Activated T-helper 1 cell treated with anti-CD3 and anti-CD28 coated beads, Interleukin-12 subunit alpha, Interleukin-12 subunit beta, Interleukin-2, Interleukin-4 antibody, amounts not matched to agents 30 ng/mL and 10 ng/mL and 1 ng/mL, durations not matched to agents 14 hours and 24 hours and 36 hours (primary cell): ENCODE measurements at places on chromosomes 2 and 18.

DNA sequence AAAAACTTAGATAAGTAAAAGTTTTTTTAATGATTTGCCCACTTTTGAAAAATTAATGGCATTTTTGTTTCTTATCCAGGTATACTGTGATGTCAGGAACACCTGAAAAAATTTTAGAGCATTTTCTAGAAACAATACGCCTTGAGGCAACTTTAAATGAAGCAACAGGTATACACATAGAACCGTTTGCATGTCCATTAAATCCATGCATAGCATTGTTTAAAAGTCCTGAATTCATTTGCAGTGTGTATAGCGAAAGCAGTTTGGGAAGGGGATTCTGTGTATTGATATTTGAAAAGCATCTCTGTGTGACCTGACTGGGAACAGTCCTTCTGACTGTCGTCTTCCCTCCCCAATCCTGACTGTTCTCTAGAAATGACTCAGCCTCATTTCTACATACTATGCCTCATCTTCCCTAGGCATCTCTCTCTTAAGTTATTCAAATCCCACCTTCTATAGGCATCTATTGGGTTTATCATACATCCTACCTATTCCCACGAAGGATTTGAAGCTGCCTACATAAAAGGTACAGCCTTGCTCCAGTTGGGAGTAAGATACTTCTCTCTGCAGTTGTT, 79.2 kb upstream of the MAP3K20 start:
- H3K36me3 ChIP-seq, result no peaks in the 10 kb centered on the region
- H3K27ac ChIP-seq, result no peak overlapping the region
- no peak for DNase-seq
- H3K27me3 ChIP-seq, result peaks cover 5% of the 10 kb centered on the region

DNA sequence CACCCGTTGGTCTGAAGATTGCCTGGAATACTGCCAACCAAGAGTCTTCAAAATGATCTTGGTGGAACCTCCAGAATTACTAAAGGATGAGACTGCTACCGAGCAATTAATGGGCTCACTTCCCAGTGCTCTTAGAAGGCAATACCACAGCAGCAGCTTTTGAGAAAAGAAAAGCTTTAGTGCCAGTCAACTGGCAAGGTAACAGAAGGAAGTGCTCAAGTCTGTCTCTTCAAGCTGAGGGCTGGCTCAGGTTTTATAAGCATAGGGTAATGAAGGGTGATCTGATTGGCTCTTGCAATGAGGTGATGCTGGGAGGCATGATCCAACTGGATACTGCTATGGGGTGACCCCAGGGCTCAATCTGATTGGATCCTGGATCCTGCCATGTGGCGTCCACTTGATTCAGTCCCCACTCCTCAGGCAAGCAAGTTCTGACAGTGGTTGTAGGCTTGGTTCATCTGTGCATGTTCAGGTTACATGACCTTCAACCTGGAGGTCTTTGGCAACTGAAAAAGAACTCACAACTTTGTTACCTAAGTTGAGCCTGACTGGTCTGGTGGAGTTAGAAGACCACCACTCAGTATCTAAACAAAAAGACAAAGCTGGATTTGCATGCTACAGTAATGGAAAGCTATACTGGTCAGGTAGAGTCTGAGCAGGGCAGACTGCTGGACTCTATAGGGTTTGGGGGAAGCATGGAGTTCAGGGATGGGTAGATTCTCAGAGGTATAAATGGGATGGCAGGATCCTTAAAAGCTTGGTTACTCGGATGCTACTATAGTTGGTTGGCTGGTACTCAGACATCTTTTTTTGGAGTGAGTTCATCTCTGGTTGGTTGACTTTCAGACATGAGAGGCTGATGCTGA, 14.0 kb upstream of the RIF1 start:
- H3K27me3 ChIP-seq, result peaks cover 3% of the 10 kb centered on the region
- no peak overlapping the region for H3K4me3 ChIP-seq
- no peak for DNase-seq
- no peaks in the 10 kb centered on the region for H3K4me1 ChIP-seq

- no peak overlapping the region for H3K4me3 ChIP-seq
- DNase-seq, result no peak
- no peak overlapping the region for H3K27ac ChIP-seq
Measured at GRCh38 chr2:238573065-238573778, 146.5 kb downstream of the ASB1 start.

- no peak overlapping the region for H3K27ac ChIP-seq
- H3K4me1 ChIP-seq, result no peaks in the 10 kb centered on the region
- DNase-seq, result no peak
- H3K27me3 ChIP-seq, result no peaks in the 10 kb centered on the region
Measured at GRCh38 chr2:171855401-171855800, 38.6 kb downstream of the SLC25A12 start.

DNA sequence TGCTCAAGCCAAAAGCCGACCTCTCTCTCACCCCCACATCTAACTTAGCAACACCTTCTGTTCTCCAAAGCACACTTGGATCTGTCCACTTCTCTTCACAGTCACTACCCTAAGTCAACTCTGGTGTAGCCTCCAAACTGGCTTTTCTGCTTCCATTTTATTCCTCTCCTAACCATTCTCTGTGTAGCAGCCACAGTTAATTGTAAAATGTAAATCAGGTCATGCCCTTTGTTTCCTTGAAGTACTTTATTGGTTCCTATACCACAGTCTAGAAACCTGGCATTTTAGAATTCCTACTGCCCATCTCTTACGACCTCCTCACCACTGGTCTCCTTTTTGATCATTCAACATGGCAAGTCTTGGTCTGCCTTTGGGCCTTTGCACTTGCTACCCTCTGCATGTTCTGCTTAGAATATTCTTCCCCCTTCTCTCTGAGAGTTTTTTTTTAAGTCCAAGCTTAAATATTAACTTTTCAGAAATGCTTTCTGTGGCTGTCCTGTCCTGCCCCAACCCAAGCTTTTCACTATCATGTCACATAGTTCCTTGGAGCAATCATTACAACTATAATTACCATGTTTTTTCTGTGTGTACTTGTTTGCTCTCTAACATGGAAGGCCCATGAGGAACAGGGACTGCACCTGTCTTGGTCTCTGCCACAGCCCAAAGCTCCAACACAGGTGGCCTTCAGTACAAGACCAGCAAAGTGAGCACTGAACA, 42.9 kb downstream of the PLA2R1 start:
- no peaks in the 10 kb centered on the region for H3K36me3 ChIP-seq
- H3K4me1 ChIP-seq, result no peaks in the 10 kb centered on the region
- no peak for DNase-seq
- H3K27ac ChIP-seq, result no peak overlapping the region
- H3K27me3 ChIP-seq, result peaks cover 14% of the 10 kb centered on the region
- H3K4me3 ChIP-seq, result no peak overlapping the region

- no peaks in the 10 kb centered on the region for H3K36me3 ChIP-seq
- H3K27me3 ChIP-seq, result no peaks in the 10 kb centered on the region
- no peaks in the 10 kb centered on the region for H3K4me1 ChIP-seq
- DNase-seq, result no peak
Measured at GRCh38 chr2:221929259-221929658, 357.2 kb upstream of the EPHA4 start.

- H3K27ac ChIP-seq, result peak overlapping the region; percentile 99
- DNase-seq, result peak; percentile 55
- H3K4me1 ChIP-seq, result peaks cover 36% of the 10 kb centered on the region
- peaks cover 6% of the 10 kb centered on the region for H3K36me3 ChIP-seq
- H3K4me3 ChIP-seq, result peak overlapping the region; percentile 95
Measured at GRCh38 chr2:196927376-196928225, 1.1 kb upstream of the PGAP1 start.

- H3K27me3 ChIP-seq, result no peaks in the 10 kb centered on the region
- H3K4me3 ChIP-seq, result no peak overlapping the region
- DNase-seq, result no peak
- H3K36me3 ChIP-seq, result no peaks in the 10 kb centered on the region
Measured at GRCh38 chr18:28143725-28144124, 33.2 kb downstream of the CDH2 start.

DNA sequence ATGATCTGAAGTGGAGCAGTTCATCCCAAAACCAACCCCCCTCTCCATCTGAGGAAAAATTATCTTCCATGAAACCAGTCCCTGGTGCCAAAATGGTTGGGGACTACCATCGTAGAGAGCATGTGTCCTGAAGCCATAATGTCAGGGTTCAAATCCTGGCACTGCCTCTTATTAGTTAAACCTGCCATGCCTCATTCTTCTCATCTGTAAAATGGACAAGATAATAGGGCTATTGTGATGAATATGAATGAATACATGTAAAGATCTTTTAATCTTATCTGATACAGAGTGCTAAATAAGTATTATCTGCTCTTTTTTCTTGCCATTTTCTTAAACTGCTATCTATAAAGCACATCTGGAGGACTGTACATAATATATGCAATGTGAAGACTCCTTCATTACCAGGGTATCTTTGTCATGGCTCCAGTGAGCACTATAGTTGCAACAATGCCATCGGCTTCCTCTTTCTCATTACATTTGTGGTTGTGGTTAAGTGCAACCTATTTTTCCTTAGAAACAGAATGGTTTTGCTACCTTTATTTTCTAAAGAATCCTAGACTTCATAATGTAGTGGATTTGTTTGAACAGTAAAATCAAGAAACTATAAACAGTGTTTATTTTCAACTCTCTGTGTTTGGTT, 27.0 kb downstream of the MFSD6 start:
- H3K4me3 ChIP-seq, result no peak overlapping the region
- no peak for DNase-seq
- H3K4me1 ChIP-seq, result peaks cover 63% of the 10 kb centered on the region
- H3K36me3 ChIP-seq, result peaks cover 44% of the 10 kb centered on the region

- H3K4me3 ChIP-seq, result peak overlapping the region; percentile 91
- peaks cover 14% of the 10 kb centered on the region for H3K36me3 ChIP-seq
- H3K27ac ChIP-seq, result peak overlapping the region; percentile 98
- DNase-seq, result no peak
- peaks cover 64% of the 10 kb centered on the region for H3K4me1 ChIP-seq
Measured at GRCh38 chr2:120231564-120231973, 8.4 kb upstream of the TMEM185B start.

DNA sequence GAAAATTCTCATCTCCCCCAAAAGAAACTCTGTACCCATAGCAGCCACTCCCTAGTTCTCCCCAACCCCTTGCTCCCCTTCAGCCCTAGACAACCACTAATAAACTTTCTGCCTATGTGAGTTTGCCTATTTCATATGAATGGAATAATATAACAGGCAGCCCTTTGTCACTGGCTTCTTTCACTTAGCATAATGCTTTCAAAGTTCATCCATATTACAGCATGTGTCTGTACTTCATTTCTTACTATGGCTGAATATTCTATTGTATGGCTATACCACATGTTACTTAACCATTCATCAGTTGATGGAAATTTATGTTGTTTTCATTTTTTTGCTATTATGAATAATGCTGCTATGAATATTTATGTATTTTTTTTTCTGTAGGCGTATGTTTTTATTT, 442.9 kb downstream of the SLC4A3 start:
- H3K4me3 ChIP-seq, result no peak overlapping the region
- no peaks in the 10 kb centered on the region for H3K4me1 ChIP-seq
- no peaks in the 10 kb centered on the region for H3K27me3 ChIP-seq
- no peaks in the 10 kb centered on the region for H3K36me3 ChIP-seq
- H3K27ac ChIP-seq, result no peak overlapping the region
- no peak for DNase-seq

DNA sequence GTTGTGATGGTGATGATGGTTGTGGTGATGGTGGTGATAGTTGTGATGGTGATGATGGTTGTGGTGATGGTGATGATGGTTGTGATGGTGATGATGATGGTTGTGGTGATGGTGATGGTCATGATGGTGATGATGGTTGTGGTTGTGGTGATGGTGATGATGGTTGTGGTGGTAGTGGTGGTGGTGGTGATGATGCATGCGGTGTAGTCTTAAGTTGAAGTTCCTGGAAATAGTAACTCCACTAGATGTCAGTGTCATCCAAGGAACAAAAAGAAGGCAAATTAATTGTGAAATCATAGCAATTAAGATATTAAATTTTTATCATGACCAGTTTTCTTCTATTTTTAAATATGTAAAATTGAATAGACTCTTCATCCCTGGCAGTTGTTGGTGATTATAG, 309.2 kb downstream of the AGAP1 start:
- H3K27me3 ChIP-seq, result no peaks in the 10 kb centered on the region
- no peak for DNase-seq
- H3K27ac ChIP-seq, result no peak overlapping the region
- H3K36me3 ChIP-seq, result no peaks in the 10 kb centered on the region
- H3K4me3 ChIP-seq, result no peak overlapping the region

- no peaks in the 10 kb centered on the region for H3K27me3 ChIP-seq
- no peak overlapping the region for H3K4me3 ChIP-seq
- DNase-seq, result no peak
- peaks cover 26% of the 10 kb centered on the region for H3K4me1 ChIP-seq
- no peak overlapping the region for H3K27ac ChIP-seq
Measured at GRCh38 chr2:239166201-239166834, 234.5 kb downstream of the HDAC4 start.

DNA sequence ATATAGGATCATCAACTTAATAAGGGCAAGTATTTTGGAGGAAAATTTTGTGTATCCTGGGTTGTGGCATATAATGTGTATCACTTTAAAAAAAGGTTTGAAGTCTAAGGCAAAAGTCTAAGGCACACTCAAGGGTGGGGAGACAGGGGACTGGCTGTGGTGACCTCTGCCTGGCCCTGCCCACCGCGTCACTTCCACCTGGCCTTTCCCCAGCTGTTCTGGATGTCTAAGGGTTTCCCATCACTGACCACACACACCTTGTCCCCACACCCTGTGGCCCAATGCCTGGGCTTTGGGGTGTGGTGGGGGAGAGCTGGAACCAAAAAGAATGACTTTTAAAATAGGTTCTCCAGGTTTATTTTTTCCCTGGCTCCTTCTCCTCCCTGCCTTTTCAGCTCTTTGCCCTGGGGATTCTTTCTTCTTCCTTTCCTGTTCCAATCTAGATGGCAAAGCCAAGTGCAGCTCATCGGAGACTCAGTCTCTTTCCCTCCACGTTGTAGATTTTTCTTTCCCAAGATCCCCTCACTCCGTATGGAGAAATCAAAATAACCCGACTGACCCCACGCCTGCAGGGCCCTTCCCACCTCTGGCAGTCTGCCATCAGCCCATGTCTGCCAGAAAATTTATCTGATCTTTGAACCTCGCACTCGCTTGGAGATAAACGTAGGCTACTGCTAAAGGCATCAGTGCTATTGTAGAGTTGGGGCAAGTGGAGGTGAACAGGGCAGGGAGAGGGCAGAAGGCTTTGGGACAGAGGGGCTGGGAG, 257.2 kb downstream of the DYSF start:
- no peaks in the 10 kb centered on the region for H3K4me1 ChIP-seq
- H3K27me3 ChIP-seq, result no peaks in the 10 kb centered on the region
- no peak for DNase-seq
